ENCODE measurements at places on chromosomes 1 and 21. TPM values are rescaled to one million over a fixed set of nuclear protein-coding genes. Genes with fewer than 3 reads are reported as not detected.

GRCh38 chr1:24875991-24876506, 54.0 kb downstream of the RUNX3 start:
- DNase-seq = no peak

The AGMAT gene
- 0.24 TPM for total RNA-seq

GRCh38 chr1:199273837-199274379, 635.1 kb downstream of the PTPRC start:
- DNase-seq = no peak

- DNase-seq = no peak
These were observed 5.7 kb upstream of the CBR3 start for GRCh38 chr21:36129219-36129618.

GRCh38 chr1:172874950-172875349, 175.8 kb downstream of the TNFSF18 start:
- DNase-seq = no peak

- no peak for DNase-seq
These were observed 121.2 kb downstream of the NRIP1 start for GRCh38 chr21:14943616-14944015.

- no peak for DNase-seq
These were observed 22.9 kb upstream of the ERO1B start for GRCh38 chr1:236304682-236305081.

The PER3 gene
- total RNA-seq = 12.0 TPM

GRCh38 chr1:235640580-235640979, 9.0 kb downstream of the GNG4 start:
- no peak for DNase-seq

DNA sequence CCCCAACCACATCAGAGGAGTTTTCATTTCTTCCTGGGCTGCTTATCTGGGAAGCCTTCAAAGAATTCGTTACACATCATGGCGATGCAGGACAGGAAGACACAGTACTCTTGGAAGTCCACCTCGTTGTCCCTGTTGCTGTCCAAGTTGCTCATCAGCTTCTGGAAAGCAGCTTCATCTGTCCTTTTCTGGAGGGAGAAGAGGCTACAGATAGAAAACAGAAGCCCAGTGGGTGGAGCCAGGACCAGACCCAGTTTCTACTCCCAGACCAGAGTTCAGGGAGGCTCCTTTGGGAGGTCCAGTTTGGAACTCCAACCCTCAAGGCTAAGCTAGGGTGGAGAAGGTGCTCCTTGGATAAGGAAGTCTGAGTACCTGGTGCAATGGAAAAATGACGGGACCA, 1.9 kb downstream of the S100A4 start:
- DNase-seq = no peak

- DNase-seq = no peak
These were observed 607.0 kb downstream of the AGBL4 start for GRCh38 chr1:49416758-49417157.

GRCh38 chr1:234662148-234662547, 52.2 kb upstream of the IRF2BP2 start:
- no peak for DNase-seq

Data from omental fat pad (tissue), 4 donors.